ENCODE measurements at places on chromosomes 4 and X.

DNA sequence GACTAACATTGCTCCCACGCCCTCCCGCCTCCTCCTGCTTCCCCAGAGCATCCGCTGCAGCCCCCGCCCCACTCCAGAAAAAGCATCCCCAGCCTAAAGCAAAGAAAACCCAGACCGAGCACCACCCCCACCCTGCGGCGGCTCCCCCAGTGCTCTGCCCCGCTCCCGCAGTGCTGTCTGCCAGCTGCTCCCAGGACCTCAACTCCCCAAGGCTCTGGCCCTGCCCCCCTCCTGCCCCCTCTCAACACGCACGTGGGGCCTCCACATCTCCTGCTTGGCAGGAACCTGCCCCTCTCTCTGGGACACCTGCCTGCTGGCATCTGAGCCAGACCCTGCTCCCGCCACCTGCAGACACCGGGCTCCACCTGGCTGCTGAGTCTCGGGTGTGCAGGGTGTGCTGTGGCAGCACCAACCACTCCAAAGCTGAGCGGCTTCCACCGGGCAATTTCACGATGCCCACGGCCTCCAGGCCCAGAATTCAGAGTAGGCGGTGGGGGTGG, 79.4 kb downstream of the FAM53A start:
- no peak for DNase-seq

DNA sequence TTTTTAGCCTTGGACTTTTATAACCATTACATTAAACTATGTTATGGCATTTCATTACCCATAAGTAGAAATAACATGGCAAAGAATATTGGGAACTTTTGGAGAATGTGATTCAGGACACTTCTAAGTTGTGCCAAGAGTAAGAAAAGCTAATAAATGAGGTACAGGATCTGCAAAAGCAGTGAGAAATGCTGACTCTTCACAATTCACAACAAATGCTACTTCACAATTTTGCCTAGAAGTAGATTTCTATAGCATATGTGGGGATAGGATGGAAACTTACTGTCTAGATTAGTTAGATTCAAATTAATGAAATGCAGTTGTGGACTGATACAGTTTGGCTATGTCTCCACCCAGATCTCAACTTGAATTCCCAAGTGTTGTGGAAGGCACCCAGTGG, 173.7 kb downstream of the COMMD8 start:
- no peak for DNase-seq

DNA sequence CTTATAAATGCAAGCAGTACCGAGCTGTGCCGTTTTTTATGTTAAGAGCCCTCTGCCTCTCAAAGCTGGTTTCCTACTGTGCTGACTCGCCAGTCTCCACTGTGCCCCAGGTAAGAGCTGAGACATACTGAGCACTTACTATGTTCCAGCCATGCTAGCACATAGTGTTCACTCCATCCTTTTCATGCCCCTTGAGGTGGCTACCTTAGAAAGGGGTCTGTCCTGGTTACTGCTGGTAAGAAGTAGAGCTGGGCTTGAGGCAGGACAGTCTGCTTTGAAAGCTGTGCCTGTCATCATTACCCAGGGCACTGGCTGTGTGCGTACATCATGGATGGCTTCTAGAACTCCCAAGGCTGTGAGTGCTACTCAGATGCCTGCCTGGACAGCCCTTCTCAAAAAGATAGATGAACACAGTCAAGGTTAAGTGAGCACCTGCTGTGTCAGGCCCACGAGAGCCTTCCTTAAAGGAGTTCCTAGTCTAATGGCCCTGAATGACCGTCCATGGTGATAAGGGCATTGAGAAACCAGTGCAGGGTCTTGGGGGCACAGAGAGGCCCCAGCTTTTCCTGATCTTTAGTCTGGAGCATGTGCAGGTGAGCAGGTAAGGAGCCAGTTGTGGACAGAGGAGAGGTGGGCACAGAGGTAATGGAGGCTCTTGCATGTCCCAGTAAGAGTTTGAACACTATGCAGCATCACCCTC, 1.6 kb downstream of the STK32B start:
- DNase-seq, result no peak

- DNase-seq, result no peak
These were observed 455.4 kb upstream of the ADGRL3 start for GRCh38 chr4:60744767-60745166.

DNA sequence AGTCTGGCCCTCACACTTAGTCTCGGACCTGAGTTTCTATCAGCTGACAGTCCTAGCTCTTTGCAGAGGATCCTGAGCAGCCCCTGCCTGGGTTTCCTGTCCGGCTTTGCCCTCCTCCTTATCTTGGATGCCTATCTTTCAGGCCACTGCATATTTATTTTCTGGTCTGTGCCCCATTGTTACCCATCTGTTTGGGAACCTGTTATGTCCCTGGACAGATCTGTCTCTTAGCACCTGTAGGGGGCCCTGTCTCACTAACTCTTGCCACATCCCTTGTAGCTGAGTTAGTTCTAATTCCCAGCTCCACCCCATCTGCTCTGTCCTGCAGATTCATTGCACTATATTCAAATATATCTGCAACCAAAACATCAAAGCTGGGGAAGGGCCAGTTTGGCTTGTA, 514.9 kb upstream of the LCORL start:
- DNase-seq, result no peak

- no peak for DNase-seq
These were observed 23.1 kb downstream of the CT47C1 start for GRCh38 chrX:119095936-119096335.

GRCh38 chr4:184681916-184682315, 32.4 kb downstream of the PRIMPOL start:
- no peak for DNase-seq

GRCh38 chr4:38150766-38151165, 190.6 kb downstream of the PTTG2 start:
- DNase-seq, result no peak

DNA sequence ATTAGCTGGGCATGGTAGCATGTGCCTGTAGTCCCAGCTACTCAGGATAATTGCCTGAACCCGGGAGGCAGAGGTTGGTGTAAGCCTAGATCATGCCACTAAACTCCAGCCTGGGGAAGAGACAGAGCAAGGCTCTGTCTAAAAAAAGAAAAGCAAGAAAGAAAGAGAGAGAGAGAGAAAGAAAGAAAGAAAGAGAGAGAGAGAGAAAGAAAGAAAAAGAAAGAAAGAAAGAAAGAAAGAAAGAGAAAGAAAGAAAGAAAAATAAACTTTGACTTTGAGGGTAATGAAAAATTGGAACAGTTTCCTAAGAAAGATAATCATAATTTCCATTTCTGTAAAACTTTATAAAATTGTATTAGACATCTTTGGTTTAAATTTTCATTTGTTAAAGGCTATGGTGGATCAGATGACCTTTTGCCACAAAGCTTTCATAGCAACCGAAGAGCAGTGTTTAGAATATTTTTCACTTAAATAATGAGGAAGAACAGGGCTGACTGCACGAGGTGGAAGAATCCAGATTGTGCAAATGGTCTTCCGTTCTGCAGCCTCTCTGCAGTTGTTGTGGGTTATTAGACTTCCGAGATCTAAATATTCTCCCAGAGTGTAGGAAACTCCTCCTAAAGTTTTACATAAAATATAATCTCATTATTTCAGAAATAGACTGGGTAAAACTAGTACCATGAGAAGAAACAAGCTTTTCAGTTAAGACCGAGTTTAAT, 55.9 kb downstream of the RBM47 start:
- DNase-seq, result no peak

DNA sequence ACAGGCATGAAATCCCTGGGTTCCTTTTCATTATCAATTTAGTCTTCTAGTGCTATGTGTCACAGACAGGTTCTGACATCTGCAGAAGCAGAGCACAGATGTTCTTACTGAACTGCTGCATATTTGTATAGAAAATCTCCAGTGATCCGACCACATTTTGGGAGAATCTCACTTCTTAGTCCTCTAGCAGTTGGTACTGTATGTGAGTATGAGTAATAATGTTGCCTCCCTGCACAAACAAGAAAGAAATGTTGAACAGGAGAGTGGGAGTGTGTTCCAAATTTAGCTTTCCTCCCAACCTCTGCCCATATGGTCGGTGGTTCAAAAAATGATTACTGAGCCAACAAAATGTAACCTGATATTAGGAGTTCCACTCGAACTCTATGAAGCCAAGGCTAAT, 165.3 kb upstream of the GPC4 start:
- no peak for DNase-seq

- no peak for DNase-seq
These were observed 84.0 kb upstream of the IGFBP7 start for GRCh38 chr4:57194068-57194611.

- DNase-seq, result no peak
These were observed 27.1 kb downstream of the FHIP1A start for GRCh38 chr4:151436093-151436518.

GRCh38 chr4:110172972-110173371, 25.4 kb downstream of the ELOVL6 start:
- no peak for DNase-seq

DNA sequence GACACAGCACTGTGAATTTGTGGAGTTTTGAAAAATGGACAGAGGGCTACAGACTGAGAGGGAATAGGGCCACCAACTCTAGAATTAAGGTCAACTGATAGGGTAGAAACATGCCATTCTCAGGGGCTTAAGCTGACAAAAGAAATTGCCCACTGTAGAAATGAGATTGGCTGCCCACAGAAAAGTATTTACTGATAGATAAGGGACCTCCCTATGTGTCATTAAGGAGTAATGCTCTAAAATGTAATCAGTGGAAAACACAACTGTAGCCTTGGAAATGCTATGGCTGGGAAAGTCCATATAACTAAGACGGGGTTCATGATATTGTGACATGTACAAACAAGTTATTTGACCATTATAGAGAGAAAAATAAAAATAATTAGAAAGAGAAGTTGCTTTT, 4.6 kb downstream of the RTL9 start:
- no peak for DNase-seq

GRCh38 chrX:153564047-153564606, 34.8 kb downstream of the CCNQ start:
- no peak for DNase-seq

DNA sequence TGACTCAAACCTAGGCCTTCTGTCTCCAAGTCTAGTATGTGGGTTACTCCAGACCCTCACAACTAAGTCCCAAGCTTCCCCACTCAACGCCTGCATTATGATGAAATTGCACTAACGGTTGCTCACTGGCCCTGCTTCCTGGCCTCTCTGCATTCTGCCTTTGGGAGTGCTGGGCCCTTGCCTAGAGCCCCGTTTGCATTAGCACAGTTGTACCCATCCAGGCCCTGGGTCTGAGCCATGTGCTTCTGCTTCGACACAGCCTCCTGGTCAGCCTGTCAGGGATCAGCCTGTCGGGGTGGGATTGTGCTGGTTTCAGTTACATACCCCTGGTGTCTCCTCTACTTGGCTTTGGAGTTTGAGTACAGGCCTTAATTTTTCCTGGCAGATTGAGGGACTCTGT, 58.4 kb downstream of the DCUN1D4 start:
- no peak for DNase-seq

DNA sequence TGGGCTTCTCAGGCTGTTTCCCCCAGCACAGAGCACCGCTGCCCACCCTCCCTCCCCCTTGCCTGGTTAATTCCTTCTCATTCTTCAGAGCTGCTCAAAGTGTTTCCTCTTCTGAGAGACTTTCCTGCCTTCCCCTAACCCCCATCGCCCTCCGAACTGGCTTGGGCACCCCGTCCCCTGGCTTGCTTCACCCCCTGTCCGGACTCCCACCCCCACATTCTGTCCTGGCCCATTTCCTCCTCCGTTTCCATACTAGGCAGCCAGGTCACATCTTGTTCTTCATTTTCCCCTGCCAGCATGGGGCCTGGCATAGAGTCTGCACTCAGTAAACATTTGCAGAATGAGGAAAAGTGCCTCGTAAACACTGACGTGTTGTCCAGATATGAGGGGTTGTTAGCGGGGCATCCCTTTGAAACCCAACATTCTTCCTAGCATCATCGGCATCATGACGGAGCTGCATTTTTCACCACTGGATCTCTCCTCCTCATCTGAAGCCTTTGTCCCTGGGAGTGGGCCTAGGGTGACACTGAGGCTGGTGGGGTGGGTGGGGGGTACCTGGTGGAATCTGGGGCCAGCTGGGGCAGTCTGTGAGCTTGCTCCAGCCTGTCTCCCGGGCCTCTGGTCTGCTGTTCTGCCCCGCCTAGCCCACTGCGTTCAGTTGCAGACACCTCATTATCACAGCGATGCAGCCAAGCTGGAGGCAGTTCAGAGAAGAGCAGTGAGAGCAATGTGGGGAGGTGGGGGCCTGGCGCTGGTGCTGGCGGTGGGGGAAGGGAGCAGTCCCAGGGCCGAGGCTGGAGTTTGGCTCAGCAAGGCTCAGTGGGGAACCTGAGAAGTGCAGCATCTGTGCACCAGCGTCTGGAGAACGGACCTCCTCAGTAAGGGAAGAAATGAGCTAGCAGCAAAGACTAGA, 149.4 kb upstream of the PJA1 start:
- no peak for DNase-seq

DNA sequence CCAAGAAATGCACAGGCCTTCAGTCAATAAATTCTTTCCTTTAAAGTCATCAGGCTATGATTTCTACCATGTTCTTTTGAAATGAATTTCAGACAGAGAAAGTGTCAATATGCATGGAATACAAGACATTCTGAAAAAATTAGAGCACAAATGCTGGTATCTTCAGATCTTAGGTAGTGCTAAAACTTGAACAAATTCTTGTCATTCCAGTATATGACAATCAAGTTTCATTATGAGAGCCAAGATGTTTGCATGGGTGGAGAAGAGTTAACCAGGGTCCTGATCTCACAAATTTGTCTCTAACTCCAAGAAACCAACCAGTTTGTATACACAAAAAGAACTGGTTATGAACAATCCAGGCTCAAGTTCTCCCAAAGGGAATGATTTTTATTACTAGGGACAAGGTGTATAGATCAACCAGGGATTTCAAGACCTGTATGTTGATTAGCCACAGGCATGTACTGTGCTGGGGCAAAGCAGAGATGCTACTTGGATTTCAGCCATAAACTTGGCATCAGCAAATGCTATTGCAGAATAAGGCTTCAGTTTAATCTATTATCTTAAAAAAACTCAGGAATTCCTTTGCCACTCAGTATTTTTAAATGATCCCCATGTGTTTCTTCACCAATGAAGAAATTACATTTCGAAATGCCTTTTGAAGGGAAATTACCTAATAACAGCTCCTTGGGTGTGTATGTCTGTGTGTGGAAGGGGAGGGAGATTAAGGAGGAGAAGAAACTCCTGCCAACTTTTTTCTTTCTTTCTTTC, 69.7 kb downstream of the FANCB start:
- no peak for DNase-seq

DNA sequence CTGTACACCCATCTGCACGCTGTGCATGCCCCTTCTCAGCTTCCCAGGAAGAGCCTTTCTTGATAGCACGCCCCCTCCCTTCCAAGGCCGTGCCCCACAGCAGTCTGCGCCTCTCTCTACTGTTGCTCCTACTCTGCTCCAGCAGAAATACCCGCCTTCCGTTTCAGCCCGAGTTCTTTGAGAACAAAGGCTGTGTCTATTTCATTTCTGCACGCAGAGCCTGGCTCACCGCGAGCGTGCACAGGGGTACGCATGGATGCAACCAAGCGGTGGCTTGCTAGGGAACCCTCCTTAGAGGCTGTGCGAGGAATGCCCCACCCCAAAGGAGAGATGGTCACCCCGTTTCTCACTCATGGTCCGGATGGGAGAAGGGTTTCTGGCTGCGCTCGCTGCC, 485 bp downstream of the AADAT start:
- no peak for DNase-seq

DNA sequence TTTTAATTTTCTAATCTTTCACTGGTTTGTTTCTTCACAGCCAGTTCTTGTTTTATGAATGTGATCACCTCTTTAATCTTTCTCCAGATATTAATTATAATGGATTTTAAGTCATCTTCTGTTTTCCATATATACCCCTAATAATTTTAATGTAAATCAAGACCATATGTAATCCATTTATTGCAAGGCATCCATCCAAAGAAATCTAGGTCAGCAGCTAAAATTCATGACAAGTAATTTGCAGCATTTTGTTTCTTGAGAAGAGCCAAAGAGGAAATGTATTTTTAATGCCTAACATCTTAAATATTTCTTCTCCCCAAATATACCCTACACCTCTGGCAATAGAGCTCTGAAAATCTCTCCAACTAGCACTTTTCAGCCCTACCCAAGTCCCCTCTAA, 81.1 kb downstream of the SUPT20HL2 start:
- DNase-seq, result no peak
